Upper lobe of right lung (tissue), 1 donor: ENCODE measurements at places on chromosomes 11 and 22.
A peak's percentile ranks its signal among the peaks of the same experiment; 100 is the strongest.

DNA sequence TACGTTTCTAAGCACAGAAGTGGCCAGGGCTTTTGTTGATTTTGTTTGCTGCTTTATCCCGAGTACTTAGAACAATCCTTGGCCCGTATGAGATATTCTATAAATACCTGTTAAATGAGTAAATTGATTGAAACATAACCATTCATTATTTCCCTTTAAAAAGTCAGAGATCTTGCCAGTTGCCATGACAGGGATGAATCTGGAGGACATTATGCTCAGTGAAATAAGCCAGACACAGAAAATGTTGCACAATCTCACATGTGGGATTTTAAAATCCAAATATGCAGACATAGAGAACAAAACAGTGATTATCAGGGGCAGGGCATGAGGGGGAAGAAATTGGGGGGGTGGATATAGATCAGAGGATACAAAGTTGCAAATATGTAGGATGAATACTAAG is 1240.1 kb downstream of the LRRC4C start:
- no peak overlapping the region for H3K27ac ChIP-seq
- H3K36me3 ChIP-seq = no peaks in the 10 kb centered on the region
- DNase-seq = no peak
- no peaks in the 10 kb centered on the region for H3K27me3 ChIP-seq
- no peak overlapping the region for H3K4me3 ChIP-seq

DNA sequence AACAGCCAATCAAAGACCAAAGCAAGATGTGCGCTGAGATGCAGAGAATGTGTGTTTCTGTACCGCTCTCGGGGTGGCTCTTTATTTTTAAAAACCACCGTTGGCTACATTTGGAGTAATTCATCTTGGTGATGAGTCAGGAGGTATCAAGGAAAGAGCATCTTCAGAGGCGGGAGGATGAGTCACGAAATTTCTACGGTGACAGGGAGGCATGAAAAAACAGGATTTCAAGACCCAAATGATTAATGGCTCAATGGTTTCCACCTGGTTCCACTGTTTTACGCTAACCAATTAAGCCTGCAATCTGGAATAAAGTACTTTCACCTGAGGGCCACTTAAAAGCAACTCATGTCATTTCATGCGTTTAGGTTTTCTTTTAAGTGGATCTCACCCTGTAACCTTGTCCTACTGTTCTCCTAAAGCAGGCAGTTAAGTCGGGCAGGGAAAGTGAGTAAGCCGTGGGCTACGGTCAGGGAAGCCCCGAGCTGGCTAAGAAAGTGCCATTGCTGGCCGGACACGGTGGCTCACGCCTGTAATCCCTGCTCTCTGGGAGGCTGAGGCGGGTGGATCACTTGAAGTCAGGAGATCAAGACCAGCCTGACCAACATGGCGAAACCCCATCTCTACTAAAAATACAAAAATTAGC is 74.6 kb downstream of the CELSR1 start:
- H3K4me3 ChIP-seq = no peak overlapping the region
- H3K4me1 ChIP-seq = peaks cover 14% of the 10 kb centered on the region
- H3K27me3 ChIP-seq = no peaks in the 10 kb centered on the region
- no peak overlapping the region for H3K27ac ChIP-seq
- no peaks in the 10 kb centered on the region for H3K36me3 ChIP-seq

DNA sequence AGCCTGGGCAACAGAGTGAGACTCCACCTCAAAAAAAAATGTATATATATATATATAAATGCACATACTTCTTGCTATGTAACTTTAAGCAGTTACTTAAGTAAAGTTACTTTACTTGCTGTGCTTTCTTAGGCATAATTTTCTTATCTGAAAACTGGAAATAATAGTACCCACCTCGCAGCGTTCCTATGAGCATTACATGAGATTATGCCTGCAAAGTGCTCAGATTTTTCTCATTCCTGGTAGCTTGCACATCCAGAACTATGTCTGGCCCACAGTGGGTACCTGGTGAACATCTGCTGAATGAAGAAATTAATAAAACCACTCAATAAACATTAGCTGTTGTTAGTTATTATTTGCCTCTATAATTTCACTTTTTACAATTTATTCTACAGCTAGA is 6.1 kb upstream of the ROBO3 start:
- no peak overlapping the region for H3K4me3 ChIP-seq
- H3K27me3 ChIP-seq = peaks cover 48% of the 10 kb centered on the region
- no peaks in the 10 kb centered on the region for H3K36me3 ChIP-seq

DNA sequence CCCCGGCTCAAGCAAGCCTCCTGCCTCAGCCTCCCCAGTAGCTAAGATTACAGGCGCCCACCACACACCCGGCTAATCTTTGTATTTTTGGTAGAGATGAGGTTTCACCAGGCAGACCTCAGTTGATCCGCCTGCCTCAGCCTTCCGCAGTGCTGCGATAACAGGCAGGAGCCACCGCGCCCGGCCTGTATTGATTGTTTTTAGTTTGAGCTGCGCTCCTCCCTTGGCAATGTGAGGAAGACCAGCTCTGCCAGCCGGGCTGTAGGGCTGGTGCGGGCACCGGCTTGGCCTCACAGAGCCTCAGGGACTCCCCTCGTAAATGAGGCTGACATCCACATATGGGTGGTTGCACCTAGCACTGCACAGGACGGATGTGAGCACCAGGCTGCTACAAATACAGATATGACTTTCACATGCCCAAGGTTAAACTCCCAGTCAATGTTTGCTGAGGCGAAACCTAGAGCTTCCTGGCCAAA is 7.5 kb upstream of the SLC2A11 start:
- H3K4me3 ChIP-seq = no peak overlapping the region
- no peak for DNase-seq
- H3K36me3 ChIP-seq = no peaks in the 10 kb centered on the region
- H3K27me3 ChIP-seq = peaks cover 7% of the 10 kb centered on the region
- no peak overlapping the region for H3K27ac ChIP-seq

DNA sequence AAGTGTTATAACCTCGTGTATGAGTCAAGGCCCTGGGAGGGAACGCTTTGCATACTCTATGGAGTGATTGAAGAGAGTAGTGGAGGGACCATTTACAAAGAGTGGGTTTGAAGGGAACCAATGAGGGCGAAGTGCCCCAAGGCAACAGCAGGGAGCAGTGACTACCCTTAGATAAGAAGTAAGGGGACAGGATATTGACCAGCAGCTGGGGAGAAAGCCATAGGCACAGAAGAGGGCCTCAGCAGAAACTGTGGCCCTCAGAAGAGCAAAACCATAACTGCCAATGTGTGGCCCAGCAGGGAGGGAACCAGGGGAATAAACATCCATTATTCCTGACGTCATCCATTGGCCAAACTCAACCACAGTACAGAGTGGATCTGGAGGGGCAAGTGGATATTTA is 24.7 kb downstream of the PARVA start:
- no peak overlapping the region for H3K4me3 ChIP-seq
- DNase-seq = no peak
- H3K27me3 ChIP-seq = no peaks in the 10 kb centered on the region
- no peaks in the 10 kb centered on the region for H3K36me3 ChIP-seq
- H3K4me1 ChIP-seq = peaks cover 36% of the 10 kb centered on the region
- H3K27ac ChIP-seq = no peak overlapping the region

- H3K4me1 ChIP-seq = peaks cover 10% of the 10 kb centered on the region
- DNase-seq = peak; percentile 31
- H3K27ac ChIP-seq = no peak overlapping the region
- no peaks in the 10 kb centered on the region for H3K36me3 ChIP-seq
- H3K27me3 ChIP-seq = peaks cover 4% of the 10 kb centered on the region
- H3K4me3 ChIP-seq = no peak overlapping the region
Measured at GRCh38 chr22:50025993-50026392, 13.4 kb upstream of the IL17REL start.

DNA sequence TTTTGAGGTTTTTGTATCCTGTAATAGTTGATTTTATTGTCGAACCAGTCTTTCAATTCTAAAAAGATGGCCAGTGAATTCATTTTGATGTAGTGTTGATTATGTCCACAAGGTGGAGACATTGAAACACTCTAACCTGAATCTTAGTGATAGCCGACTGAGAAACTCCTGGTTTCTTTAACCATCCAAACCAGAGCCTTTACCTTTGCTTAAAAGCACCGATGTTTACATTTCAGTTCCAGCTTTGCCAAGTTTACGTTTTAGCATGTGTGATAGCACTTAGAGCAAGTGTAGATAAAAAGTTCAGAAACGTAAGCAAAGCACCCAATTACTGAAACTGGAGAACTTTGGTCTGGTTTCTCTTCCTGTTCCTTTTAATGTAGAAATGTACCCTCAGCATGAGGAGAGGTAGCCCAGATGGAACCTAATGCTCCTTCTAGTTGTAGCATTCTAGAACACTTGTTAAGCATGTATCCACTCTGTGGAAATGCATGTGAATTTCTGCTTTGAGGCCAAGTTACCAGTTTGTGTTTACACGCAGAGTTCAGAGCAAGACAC is 208.6 kb downstream of the DBX1 start:
- H3K36me3 ChIP-seq = peaks cover 15% of the 10 kb centered on the region
- no peak overlapping the region for H3K4me3 ChIP-seq
- peaks cover 19% of the 10 kb centered on the region for H3K4me1 ChIP-seq

DNA sequence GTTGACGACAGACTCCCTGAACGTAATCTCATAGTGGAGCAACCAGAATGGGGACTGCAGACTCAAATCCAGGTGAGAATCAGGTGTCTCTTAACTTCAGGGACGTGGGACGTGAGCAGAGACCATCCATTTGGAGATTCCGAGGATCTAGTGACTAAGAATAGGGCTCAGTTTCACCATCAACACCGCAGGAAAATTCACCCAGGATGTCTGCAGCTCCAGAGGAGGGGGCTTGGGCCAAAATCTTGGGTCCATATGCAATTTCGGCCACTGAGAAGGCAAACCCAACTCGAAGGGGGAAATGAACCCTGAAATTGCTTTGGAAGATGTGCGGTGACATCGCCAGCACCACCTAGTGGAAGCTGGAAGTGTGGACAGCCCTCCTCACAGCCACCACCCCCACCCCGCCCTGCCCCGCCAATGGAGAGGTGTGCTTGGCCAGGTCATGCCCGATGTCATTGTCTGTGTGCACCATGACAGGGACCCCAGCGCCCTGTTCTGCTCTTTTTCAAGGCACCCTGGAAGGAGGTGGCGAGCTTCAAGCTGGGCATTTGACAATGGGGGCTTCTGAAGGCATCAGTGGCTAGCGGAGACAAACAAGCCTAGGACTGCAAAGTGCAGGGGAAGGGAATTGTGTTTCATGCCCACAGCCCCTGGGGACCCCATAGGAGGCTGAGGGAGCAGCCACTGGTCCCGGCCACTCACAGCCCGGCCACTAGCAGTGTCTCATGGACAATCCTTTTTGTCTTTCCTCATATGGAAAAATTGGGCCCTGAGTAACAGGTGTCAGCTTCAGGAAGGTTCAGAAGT is 24.8 kb downstream of the APOL1 start:
- H3K4me3 ChIP-seq = no peak overlapping the region
- H3K4me1 ChIP-seq = peaks cover 8% of the 10 kb centered on the region
- peaks cover 19% of the 10 kb centered on the region for H3K36me3 ChIP-seq

DNA sequence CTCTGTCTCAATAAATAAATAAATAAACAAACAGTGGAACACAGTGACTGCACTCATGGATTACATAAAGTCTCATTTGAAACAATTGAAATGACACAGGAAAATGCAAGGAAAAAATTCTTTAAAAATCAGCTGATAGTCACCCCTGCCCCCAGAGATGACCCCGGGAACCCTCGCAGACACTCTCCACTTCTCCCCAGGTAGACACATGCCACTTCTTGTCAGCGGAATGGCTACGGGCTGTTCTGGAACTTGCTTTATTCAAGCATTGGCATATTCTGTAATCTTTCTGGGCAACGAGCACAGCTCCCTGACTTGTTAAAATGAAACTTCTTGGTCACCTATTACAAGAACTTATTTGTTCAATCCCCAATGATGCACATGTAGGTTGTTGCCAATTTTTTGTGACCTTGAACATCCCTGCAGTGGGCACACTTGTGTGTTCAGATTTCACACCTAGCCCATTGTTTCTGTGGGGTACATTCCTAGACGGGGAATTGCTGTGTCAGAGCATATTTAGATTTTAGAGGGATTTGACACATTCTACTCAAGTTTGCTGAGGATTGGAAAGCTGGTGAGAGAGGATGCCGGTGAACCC is 32.8 kb downstream of the MYEOV start:
- H3K4me1 ChIP-seq = no peaks in the 10 kb centered on the region
- no peak overlapping the region for H3K27ac ChIP-seq
- peak; percentile 17 for DNase-seq
- no peak overlapping the region for H3K4me3 ChIP-seq
- H3K36me3 ChIP-seq = no peaks in the 10 kb centered on the region
- no peaks in the 10 kb centered on the region for H3K27me3 ChIP-seq

DNA sequence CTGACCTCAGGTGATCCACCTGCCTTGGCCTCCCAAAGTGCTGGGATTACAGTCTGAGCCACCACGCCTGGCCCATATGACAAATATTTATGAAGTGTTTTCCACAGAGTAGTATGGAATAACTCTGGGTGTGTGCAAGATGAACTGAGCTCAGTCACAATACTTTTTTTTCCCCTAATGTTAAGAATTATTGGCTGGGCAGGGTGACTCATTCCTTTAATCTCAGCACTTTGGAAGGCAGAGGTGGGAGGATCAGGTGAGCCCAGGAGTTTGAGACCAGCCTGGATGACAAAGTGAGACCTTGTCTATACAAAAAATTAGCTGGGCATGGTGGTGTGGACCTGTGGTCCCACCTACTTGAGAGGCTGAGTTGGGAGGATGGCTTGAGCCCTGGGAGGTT is 6.4 kb downstream of the PTPRJ start:
- H3K36me3 ChIP-seq = no peaks in the 10 kb centered on the region
- no peaks in the 10 kb centered on the region for H3K27me3 ChIP-seq
- H3K4me3 ChIP-seq = no peak overlapping the region
- H3K4me1 ChIP-seq = peaks cover 32% of the 10 kb centered on the region

- DNase-seq = peak; percentile 51
- peaks cover 10% of the 10 kb centered on the region for H3K27me3 ChIP-seq
- no peaks in the 10 kb centered on the region for H3K4me1 ChIP-seq
Measured at GRCh38 chr22:47619631-47620030, 857.2 kb downstream of the TBC1D22A start.

GRCh38 chr11:35412285-35412684 is 7.1 kb downstream of the SLC1A2 start:
- H3K27ac ChIP-seq = no peak overlapping the region
- DNase-seq = no peak
- H3K4me1 ChIP-seq = no peaks in the 10 kb centered on the region
- peaks cover 12% of the 10 kb centered on the region for H3K27me3 ChIP-seq

- H3K4me1 ChIP-seq = no peaks in the 10 kb centered on the region
- no peak overlapping the region for H3K27ac ChIP-seq
- DNase-seq = no peak
Measured at GRCh38 chr11:123544631-123545375, 109.6 kb downstream of the SCN3B start.
